Activated naive CD8-positive, alpha-beta T cell treated with anti-CD3 and anti-CD28 coated beads, Interleukin-2, amount 50 U/mL, for 24 hours (primary cell): ENCODE measurements at places on chromosomes 13 and 19.

- no peak for DNase-seq
Measured at GRCh38 chr19:15252398-15253018, 20.3 kb upstream of the EPHX3 start.

GRCh38 chr19:3178377-3178972 lies at the start of gene S1PR4:
Gene S1PR4, plus strand, starts transcription at chr19:3178769. Its CDS starts 24 bp downstream, at chr19:3178793.
- DNase-seq: peak; percentile 70

GRCh38 chr13:49667773-49668172 lies 23.5 kb downstream of the EBPL start:
- no peak for DNase-seq

GRCh38 chr13:49042476-49042875 lies 66.8 kb downstream of the FNDC3A start:
- DNase-seq: no peak

- peak; percentile 81 for DNase-seq
Measured at GRCh38 chr19:1104311-1105007, 665 bp downstream of the GPX4 start.

GRCh38 chr19:41434450-41434849 lies 5.3 kb downstream of the DMAC2 start:
- no peak for DNase-seq

DNA sequence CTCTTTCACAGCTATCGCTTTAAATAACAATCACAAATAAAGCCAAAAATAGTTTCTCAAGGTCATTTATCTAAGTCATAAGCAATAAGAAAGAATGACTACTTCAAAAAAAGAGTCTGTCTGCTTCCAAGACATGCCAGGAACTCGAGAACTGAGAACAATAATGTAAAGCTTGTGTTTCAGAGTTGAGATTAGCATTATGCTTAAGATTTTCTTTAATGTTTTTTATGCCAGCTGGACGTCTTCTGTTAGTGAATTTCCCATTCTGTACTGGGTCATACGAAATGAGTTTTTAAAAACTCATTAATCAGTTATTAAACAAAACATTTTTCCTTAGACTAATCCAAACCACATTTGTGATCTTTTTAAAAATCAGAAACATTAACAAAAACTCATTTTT lies 3.2 kb upstream of the SPRYD7 start:
- DNase-seq: no peak

- DNase-seq: peak; percentile 26
Measured at GRCh38 chr13:98142380-98143156, at the start of gene FARP1. Gene FARP1, plus strand, starts transcription at chr13:98143094. Its CDS starts 70,149 bp downstream, at chr13:98213243.

GRCh38 chr13:94339116-94339687 lies 140.3 kb downstream of the DCT start:
- no peak for DNase-seq

DNA sequence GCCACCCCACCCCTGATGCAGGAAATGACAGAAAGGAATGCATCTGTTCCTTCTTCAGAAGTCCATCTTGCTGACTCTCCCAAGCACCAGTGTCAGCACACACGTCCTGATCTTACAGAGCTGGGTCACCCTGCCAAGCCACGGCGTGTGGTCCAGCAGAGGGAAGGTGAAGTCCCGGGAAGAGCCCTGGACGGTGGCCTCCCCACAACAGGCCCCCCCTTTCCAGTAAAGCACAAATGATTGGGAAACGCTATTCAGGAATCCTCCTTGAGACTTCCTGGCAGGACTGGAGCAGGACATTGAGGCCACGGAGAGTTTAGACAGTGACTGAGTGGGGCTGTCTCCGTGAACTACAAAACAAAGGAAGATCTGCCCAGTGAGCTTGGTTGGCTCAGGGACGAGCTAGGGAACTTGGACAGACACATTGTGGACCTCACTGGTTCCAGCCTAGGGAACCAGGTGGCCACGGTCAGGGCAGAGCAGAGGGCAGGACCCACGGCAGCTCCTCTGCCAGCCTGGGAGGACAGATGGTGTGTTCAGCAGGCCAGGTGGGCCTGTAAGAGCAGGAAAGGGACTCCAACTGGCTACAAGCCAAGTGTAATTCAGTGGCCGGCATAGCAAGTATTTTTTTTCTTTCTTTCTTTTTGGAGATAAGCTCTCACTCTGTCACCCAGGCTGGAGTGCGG lies 41.7 kb downstream of the ELL start:
- DNase-seq: no peak
